NCI-H2029 (cell line): ENCODE measurements at places on chromosomes 5 and 9.
A peak's percentile ranks its signal among the peaks of the same experiment; 100 is the strongest.

DNA sequence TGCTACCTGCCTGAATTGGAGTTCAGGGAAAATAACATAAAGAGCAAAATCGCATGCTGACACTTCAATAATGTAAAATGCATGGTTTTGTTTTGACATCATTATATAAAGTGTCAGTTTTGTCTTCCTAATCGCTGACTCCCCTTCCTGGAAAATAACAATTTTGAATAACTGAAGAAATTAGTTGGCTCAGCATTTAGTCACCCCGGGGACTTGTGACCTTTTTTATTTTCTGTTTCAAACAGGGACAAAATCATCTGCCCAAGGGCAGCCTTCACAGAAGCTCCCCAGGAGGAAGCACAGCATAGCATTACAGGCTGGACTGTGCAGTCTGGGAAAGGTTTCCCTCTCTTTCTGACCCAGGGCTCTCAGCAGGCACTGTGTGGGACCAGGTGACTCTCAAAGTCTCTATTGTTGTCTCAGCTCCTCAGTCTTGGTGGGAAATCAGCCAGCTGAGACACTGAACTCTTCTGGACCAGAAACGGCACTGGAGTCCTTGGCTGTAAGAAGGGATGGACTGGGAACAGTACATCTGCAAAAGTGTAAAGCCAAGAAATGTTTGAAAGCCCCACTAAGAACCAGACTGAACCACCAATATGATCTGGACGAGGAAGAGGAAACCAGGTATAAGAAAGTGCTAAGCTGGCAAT is 671.3 kb upstream of the KLF4 start:
- no peak for DNase-seq

DNA sequence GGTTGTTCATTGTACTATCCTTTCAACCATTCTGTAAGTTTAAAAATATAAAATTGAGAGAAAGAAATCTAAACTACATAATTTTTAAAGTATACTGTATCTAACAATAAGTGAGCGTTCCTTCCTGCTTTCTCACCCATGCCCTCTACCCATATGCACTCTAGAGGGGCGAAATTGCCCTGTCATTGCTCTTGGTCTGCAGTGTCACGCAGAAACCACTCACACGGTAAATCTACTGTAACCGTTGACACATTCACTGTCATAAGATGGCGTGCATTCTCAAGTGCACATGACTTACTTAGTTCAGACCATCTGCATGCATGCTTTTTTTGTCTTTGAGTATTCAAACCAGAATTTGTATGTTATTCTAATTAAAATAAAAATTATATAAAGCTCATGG is 55.7 kb upstream of the NIPBL start:
- DNase-seq, result no peak

GRCh38 chr5:74085782-74086181 is 459.8 kb downstream of the ARHGEF28 start:
- DNase-seq, result peak; percentile 40

DNA sequence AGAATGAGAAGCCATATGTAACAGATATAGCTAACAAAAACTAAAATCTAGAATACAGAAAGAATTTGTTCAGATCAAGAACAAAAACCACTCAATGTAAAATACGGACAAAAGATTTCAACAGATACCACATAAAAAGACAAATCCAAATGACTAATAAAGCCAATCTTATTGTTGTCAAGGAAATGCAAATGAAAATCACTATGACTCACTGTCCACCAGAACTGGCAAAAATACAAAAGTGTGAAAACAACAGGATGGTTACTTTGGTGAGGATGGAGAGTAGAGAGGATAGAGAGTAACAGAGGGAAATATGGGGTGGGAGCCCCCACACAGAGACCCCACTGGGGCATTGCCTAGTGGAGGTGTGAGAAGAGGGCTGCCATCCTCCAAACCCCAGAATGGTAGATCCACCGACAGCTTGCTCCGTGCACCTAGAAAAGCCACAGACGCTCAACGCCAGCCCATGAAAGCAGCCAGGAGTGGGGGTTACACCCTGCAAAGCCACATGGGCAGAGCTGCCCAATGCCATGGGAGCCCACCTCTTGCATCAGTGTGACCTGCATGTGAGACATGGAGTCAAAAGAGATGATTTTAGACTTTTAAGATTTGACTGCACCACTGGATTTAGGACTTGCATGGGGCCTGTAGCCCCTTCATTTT is 15.2 kb upstream of the RHOBTB3 start:
- DNase-seq, result no peak

- DNase-seq, result no peak
These were observed 57.1 kb upstream of the NMUR2 start for GRCh38 chr5:152462021-152462721.

GRCh38 chr5:32627219-32627870 is 42.0 kb downstream of the SUB1 start:
- DNase-seq, result no peak

DNA sequence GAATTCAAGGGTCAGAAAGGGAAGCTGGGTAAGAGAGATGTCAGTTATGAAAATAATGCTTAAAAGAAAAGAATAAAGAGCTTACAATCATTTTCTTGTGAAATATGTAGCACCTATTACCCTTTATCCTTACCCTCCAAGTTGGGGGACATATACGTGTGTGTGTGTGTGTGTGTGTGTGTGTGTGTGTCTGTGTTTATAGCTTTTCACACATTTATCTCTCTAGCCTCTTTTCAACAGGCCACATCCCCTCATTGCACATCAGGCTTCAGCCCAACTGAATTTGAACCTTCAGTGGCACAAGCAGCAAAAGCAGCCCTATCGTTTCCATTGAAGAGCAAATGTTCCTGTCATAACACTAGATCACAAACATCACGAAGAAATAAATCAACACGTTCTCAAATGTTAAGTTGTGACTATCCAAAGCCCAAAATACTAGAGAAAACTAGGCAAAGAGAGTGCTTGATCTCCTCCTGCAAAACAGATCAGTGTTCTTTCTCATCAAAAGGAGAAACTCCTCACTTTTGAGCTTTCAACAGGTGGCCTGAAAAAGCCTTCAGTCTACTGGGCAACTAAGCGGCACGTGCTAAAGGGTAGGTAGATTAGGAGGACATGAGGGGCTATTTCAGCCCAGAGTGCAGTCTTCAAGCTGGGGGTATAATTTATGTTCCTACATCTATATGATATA is 416.4 kb downstream of the EFNA5 start:
- DNase-seq, result no peak

- DNase-seq, result no peak
These were observed 6.0 kb upstream of the GPR21 start for GRCh38 chr9:123027517-123027916.

GRCh38 chr9:88816141-88816540 is 175.1 kb upstream of the S1PR3 start:
- no peak for DNase-seq

- peak; percentile 77 for DNase-seq
These were observed 37.6 kb downstream of the MAST4 start for GRCh38 chr5:66633754-66634153.

GRCh38 chr5:163695830-163696578 is 190.6 kb downstream of the MAT2B start:
- peak; percentile 39 for DNase-seq

DNA sequence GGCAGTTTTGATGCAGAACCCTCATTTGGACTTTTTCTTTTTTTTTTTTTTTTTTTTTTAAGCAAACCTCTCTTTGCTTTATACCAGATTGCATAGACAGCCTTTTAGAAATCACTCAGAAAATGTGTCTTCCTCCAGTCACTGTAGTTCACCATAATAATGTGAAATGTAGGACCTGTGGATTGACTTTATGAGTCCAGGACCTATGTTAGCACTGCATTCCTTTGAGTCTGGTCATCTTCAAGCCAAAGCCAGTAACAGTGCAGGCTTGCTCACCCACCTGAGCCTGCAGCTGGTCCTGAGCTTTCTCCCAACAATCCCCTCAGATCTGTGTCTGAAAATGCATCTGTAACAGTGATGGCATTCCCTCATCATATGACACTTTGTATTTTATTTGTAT is 110.7 kb upstream of the NFIL3 start:
- no peak for DNase-seq

- peak; percentile 67 for DNase-seq
These were observed 127.5 kb upstream of the WWC1 start for GRCh38 chr5:168163966-168164365.

GRCh38 chr5:157710882-157711281 is 20.3 kb upstream of the THG1L start:
- no peak for DNase-seq

DNA sequence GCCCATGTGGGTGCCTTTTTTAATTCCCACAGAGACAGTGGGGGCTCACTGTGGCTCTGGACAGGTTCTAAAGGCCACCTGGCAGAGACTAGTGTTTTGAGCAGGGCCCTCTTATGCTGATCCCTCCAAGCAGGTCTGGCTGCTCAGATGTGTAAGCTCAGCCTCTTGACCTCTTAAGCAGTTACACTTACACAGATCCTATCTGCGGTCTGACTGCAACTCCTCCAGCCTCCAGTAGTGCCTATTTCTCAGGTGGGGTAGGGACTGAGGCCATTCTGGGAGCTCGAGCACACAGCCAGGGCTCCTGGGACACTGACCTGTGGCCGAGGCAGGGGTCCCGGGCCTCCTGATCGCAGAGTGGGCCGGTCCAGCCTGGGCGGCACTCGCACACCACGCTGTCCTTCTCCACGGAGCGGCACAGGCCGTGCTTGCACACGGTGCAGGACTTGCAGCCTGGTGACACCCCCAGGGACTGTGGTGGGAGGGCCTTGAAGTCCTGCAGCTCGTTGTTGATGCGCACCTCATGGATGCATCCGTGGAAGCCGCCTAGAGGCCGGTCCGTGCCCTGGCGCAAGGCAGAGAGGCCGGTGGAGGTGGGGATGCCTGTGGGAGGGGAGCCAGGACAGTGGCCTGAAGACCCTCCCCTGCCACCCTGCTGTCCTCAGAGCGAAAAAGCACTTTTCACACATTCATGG is 91.9 kb upstream of the PANK3 start:
- DNase-seq, result no peak

DNA sequence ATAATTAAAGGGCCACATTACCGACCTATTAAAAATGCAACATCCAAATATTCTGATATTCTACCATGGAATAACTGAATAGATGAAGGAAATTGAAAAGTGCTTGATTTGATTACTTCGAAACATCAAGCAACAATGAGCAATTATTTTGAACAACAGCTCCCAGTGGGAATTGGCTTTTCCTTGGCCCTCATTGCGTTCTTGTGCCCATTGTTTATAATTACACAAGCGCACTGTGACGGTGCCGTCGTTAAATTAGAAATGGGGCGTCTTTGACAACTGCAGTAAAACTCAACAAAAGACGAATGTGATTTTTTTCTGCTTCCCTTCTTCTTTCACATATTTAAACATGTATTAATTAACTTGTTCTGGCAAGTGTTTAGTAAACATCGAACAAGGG is 61.6 kb downstream of the CDH6 start:
- DNase-seq, result no peak

- DNase-seq, result no peak
These were observed 32.4 kb downstream of the ABCA1 start for GRCh38 chr9:104895572-104895971.

DNA sequence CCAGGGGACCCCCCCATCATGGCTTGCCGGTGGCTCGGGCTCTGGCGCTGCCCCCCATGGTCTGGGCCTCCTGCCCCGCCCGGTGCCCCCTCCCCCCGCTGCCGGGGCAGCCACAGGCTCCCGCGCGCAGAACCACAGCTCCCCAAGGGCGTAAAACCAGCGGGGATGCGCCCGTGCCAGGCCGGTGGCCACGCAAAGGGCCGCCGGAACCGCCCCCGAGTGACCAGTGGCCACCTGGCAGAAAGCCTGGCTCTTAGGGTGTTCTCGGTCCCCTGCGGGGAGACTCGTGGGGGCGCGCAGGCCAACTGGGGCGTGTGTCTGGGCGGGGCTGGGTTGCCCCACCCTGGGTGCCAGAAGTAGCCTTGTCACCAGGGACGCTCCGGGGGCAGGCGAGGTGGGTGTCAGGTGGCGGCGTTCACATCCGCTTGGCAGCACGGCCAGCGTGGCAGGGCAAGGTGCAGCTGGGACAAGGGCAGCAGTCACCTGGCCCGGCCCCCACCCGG is 515 bp upstream of the AGPAT2 start:
- DNase-seq, result no peak

DNA sequence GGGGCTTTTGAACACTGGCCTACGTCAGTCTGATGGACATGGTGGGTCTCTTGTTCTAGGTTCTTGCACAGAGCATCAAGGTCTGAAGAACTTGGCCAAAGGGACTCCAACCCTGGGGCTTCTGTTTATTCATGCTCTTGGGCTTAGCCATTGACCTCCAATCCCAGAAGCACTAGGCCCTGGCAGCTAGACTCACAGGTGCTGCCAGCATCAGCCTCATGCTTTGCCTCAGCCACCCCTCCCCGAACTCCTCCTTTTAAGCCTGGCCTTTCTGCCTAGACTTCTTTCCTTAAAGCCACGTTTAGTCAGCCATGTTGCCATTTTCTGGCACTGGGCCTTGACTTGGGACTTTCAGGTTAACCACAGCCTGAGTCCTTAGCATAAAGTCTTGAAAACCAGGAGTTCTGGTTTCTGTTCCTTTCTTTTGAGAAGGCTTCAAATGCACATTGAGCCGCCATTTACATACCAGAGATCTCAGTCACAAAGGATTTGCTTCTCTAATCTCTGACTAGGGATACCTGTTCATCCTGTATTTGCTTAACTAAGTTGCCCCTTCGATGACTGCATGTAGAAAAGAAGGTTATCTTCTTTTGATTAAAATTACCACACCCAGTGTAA is 54.7 kb downstream of the ANGPTL2 start:
- DNase-seq, result no peak

DNA sequence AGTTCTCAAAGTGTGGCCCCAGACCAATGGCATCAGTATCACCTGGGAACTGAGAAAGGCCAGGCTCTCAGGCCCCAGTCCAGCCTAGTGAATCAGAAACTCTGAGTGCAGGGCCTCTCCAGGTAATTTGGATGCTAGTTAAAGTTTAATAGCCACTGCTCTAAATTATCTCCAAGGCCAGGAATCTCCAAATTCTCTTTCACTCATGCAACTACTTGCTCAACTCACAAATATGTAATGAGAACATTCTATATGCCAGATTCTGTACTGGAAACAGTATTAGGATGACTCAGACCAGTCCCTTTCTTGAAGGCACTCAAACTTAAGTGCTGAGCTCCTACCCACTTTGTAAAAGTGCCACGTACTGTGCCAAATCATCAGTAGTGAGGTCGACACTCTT is 84.6 kb downstream of the PAPPA start:
- DNase-seq, result no peak

- DNase-seq, result no peak
These were observed at the start of gene ALDOB for GRCh38 chr9:101435601-101436079. ALDOB (minus strand) TSS chr9:101435774; CDS start chr9:101430887, 4,887 bp downstream.

DNA sequence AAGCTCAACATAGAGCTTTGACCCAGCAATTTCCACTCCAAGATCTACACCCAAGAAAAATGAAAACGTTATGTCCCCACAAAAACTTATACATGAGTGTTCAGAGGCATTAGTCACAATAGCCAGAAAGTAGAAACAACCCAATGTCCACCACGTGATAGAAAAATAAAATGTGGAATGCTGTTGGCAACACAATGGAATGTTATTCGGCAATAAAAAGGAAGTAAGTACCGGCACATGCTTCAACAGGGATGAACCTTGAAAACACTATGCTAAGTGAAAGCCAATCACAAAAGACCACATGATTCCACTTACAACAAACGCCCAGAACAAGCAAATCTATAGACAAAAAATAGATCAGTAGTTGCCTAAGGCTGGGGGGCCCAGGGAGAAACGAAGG is 6.0 kb downstream of the UBQLN1 start:
- DNase-seq, result no peak
